ENCODE measurements at places on chromosomes 13 and 19.

GRCh38 chr19:49196527-49197240 lies 39.1 kb downstream of the TRPM4 start:
- no peak for DNase-seq

GRCh38 chr13:71454509-71454908 lies 412.5 kb downstream of the DACH1 start:
- no peak for DNase-seq

DNA sequence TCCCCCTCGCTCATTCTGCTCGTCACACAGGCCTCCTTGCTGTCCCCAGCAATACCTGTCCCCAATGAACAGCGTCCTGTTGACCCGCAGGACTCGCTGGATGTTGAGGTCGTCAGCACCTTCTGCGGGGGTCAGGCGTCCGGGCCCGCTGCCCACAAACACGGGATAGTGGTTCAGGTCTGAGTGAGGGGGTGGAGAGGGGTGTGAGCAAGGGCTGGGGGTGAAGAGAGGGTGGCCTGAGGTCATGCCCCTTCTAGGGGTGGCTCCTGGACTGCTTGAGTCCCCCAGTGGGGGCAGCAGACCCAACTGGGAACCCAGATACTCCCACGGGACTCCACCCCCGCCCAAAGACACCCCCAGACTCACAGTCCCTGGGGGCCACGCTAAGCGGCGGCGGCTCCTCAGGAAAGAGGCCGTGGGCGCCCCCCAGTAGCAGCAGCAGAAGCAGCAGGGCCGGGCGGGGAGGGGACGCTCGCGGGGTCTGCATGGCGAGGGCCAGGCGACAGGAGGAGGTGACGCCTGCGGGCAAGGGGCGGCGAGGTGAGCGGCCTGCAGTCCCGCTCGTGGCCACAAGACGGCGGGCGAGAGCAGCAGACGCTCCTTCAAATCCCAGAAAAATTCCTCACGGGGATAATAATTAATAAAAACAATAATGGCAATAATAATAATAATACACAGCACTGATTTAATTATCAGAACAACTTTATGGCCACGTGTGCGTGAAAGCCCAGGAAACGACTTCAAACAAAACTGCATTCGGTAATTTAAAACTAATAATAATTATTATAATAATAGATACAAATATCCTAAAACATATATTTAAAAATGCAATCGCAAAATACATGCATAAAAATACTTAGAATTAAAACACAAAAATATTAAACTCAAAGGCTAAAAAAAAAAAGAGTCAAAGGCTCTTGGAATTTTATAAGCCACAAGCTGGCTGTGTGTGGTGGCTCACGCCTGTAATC lies 1.2 kb downstream of the SEMA6B start:
- no peak for DNase-seq

GRCh38 chr13:109870274-109870673 lies 83.9 kb upstream of the IRS2 start:
- DNase-seq, result no peak

- no peak for DNase-seq
These were observed 18.7 kb downstream of the PPP5C start for GRCh38 chr19:46365561-46365960.

GRCh38 chr19:41224632-41225031 lies 5.6 kb downstream of the AXL start:
- DNase-seq, result no peak

- DNase-seq, result peak; percentile 66
These were observed at the start of gene BRSK1 for GRCh38 chr19:55283548-55284377. BRSK1 (plus strand) TSS chr19:55283997; CDS start chr19:55284443, 446 bp downstream.

DNA sequence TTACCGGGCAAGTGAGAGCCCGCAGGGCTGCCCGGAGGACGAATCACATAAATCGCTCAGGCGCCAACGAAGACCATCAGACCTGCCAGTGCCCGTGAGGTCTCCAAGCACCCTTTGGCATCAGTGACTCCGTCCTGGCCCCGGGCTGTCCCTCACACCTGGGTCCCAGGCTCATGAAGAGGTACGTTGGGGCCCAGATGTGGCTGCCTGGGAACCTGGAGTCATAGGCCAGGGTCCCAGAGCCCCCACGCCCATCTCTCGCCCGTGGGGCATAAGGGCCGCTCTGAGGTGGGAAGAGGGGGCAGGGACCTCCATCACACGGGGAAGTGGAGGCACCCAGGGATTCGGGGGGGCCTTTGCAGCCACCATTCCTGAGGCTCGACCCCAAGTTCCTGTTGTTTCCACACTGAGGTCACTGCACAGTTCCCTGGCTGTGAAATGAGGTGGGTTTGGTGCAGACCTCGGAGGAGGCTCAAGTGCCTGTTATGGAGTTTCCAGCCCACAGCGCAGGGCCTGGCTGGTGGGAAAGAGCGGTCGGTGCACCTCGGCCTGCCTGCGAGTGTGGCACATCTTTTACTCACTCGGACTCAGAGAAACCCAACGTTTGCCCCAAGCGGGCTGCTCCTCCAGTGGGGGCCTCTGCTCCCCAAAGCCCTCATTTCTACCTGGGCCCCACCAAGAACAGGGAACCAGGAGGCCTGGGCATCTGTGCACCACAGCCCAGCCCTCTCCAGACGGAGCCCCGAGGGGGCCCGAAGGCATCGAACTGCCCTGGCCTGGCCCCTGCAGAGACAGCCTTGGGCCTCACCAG lies 35.9 kb upstream of the C13orf46 start:
- no peak for DNase-seq

DNA sequence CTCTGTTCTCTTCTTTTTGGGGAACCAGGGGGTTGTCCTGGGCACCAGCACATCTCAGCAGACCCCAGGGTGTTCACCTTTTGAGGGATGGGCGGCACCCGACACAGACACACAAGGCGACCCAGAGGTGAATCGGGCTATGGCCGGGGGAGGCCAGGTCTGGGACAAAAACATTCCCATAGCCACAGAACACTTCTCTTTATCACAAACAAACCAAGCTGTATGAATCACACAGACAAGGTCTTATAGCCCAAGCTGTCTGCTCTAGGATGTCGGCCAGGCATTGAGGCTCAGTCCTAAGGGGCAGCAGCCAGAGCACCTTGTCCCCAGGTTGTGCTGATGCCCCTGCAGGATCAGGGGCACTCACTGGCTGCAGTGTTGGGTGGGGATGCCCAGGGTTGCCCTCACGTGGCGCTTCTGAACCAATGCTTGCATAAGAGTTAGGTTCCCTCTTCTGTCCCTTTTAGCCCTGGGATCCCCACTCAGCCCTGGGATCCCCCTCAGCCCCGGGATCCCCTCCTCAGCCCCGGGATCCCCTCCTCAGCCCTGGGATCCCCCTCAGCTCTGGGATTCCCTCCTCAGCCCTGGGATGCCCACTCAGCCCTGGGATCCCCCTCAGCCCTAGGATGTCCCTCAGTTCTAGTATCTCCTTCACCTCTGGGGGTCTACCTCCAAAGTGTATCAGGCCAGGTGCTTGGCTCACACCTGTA lies 26.9 kb downstream of the MAU2 start:
- DNase-seq, result no peak

GRCh38 chr13:24270639-24271141 lies 38.7 kb upstream of the C1QTNF9 start:
- peak; percentile 79 for DNase-seq

GRCh38 chr13:107457686-107458085 lies 757.6 kb downstream of the LIG4 start:
- DNase-seq, result no peak

- no peak for DNase-seq
These were observed 42.1 kb downstream of the LPAR6 start for GRCh38 chr13:48370815-48371214.

DNA sequence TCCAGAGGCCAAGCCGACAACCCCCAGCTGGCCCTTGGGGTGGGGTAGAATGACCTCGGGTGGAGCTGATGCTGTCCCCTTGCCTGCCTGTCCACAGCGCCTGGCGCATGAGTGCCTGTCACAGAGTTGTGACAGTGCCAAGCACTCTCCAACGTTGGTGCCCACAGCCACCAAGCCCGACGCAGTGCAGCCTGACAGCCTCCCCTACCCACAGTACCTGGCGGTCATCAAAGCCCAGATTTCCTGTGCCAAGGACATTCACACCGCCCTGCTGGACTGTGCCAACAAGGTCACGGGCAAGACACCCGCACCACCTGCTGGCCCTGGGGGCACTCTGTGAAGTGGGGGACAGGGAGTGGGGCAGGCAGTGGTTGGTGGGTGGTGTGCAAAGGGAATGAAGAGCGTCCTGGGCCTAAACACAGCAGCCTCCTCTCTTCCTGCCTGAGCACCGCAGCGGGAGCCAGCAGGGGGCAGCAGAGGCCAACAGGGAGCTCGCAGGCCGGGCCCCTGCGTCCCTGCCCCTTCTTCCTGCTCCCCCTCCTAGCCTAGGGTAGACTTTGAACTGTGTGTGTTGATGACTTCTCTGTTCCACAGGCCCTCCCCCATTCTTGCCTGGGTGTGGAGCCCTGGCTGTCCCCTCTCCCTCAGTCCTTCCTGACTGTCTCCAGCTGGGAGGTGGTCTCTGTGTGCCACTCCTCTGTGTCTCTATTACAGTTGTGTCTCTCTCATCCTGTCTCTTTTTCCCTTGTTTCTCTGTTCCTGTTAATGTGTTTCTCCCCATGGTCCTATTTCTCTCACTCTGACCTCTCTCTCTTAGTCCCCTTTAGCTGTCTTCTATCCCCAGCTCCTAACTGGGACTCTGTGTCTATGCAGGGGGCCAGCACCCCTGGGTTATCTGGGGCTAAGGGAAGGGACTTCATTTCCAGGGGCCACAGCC lies 6.5 kb downstream of the MED29 start:
- DNase-seq, result peak; percentile 95

- no peak for DNase-seq
These were observed 18.7 kb downstream of the CEBPA start for GRCh38 chr19:33283589-33283988.

DNA sequence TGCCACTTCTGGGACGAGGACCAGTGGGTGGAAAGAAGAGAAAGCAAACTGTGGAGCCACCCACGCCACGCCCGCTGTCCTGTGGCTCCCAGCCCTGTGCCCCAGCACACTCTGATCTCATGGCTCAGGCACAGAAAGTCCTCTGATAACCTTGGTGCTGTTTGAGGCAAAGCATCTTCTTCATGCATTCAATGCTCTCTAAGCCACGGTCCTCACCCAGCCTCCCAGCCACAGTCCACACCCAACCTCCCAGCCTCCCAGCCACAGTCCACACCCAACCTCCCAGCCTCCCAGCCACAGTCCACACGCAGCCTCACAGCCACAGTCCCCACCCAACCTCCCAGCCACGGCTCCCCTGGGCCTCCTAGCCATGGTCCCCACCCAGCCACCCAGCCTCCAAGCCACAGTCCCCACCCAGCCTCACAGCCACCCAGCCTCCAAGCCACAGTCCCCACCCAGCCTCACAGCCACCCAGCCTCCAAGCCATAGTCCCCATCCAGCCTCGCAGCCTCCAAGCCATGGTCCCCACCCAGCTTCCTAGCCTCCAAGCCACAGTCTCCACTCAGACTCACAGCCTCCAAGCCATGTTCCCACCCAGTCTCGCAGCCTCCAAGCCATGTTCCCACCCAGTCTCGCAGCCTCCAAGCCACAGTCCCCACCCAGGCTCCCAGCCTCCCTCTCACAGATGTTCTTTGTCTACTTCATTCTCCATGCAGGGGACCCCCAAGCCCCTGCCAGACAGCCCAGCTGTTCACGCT lies 74.9 kb downstream of the SOX1 start:
- DNase-seq, result no peak

DNA sequence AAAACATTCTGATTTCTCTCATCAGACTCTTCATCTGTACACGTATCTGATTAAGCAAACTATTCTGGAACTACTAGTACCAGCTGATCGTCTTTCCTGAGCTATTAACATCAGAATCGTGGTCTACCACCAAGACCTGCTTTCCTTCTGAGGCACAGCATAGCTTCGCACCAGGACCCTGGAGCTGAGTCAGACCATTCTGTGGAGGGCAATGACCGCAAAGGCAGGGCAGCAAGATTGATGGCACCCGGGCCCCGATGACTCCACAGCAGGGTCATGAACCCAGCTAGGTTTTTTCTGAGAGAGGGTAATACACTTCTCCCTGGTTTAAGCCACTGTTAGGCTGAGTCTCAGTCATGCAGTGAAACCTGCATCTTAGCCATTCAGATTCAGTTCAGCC lies 158.7 kb upstream of the GPR12 start:
- no peak for DNase-seq

GRCh38 chr13:62035981-62036380 lies 620.3 kb upstream of the PCDH20 start:
- DNase-seq, result no peak

DNA sequence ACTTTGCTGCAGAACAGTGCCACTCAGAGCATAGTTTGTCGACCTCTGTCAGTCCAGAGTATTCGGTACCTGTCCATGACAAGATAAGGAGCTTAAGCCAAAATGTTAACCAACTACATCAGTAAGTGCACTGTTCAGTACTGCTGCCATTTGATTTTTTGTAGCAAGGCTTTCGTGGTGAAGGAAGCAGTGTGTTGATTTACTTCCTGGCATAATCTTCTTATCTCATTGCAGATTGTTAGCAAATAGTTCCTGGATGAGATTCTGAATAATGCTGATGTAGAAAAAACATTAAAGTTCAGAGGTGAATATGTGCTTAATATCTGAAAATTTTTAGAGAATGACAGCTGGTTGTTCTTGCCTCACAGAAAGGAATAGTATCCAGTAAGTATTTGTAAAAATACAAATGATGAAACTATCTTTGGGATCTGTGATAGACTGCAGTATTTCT lies 85.7 kb downstream of the LRRC63 start:
- DNase-seq, result no peak

GRCh38 chr13:94249512-94249911 lies 230.0 kb downstream of the DCT start:
- no peak for DNase-seq

- no peak for DNase-seq
These were observed 8.6 kb upstream of the CDX2 start for GRCh38 chr13:27977476-27978300.

GRCh38 chr13:83498481-83499190 lies 383.6 kb downstream of the SLITRK1 start:
- DNase-seq, result no peak

DNA sequence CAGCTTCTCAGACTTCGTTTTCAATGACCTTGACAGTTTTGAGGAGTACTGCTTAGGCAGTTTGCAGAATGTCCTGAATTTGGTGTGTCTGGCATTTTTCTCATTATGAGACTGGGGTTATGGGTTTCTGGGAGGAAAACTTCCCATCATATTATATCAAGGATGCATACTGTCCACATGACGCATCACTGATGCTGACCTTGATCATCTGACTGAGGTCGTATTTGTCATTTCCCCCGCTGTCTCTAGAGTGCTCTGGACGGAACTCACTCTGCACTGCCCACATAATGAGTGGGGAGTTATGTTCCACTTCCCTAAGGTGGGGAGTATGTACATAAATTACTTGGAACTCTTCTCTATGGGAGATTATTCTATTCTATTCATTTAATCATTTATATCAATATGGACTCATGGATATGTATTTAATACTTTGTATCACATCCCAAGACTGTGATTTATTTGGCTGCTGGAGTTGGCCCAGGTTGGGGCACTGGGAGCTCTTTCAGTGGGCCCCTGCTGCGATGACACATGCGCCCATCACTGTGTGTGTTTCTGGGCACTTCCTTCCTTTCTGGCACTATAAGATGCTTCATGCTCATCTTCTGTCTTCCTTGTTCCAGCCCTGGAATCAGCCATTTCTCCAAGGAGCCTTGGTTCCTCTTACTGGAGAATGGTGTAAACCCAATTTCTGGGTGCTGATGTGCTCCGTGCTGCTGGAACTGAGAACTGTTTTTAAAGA lies 138.6 kb downstream of the MIPEP start:
- DNase-seq, result no peak
